ENCODE measurements at places on chromosomes 1 and 21.

DNA sequence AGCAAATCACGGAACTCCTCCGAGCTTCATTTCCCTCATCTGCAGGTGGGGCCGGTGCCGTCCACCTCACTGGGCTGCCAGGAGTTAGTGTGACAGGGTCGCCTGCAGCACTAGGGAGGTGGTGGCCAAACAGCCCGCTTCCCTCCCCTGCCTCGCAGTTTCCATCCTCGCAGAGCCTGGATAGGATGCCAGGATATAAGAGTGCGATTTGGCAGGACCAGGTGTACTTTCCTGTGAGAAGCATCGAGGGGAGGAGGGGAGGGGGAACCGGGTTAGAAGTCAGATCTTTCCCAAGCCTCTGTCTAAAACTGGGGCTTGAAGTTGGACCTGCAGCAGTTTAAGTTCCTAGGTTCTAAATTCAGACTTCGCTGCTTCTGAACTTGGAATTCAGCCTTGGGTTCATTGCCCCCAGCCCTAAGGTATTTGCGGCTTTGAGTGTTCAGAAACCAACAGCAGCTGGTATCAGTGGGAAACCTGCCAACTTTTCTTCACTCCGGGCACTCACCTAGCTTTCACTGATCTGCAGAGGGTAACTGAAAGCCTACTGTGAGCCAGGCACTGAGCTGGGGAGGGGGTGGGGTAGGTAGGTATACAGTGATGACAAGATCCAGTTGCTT is 1.7 kb upstream of the JUN start:
- DNase-seq: peak; percentile 30

- no peak for DNase-seq
Measured at GRCh38 chr1:222631611-222632208, 13.8 kb downstream of the MIA3 start.

DNA sequence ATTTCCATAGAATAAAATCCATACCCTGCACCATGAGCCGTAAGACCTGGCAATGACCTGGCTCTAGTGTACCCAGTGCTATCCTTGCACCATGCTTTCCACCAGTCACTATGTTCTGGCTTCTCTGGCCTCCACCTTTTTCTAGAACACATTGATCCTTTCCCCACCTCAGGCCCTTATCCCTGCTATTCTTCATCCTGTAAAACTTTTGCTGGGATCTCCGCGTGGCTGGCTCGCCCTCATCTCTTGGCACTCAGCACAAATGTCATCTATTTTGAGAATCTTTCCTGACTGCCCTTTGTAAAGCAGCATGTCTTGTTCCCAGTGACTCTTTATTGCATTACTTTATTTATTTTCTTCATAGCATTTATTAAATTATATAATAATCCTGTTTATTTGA is 169.8 kb upstream of the B3GALT2 start:
- no peak for DNase-seq

- no peak for DNase-seq
Measured at GRCh38 chr1:20446796-20447195, 39.2 kb downstream of the CAMK2N1 start.

- peak; percentile 83 for DNase-seq
Measured at GRCh38 chr1:1033009-1033587, 13.2 kb downstream of the AGRN start.

GRCh38 chr1:237873487-237874211 is 17.1 kb downstream of the ZP4 start:
- no peak for DNase-seq

DNA sequence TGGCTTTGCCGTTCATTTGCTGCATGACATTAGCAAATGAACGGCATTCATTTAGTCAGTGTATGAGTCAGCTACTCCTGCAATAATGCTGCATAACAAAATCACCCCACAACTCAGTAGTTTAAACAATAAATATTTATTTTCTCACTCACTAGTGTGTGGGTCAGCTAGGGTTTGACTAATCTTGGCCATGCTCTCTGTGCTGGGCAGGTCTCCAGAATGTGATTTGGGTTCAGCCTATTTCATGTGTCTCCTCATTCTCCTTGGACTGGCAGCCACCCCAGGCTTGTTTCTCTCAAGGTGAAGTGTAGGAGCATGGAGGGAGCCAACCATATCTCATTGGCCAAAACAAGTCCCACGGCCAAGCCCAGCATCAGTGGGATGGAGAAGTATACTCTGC is 104.3 kb downstream of the LACTBL1 start:
- DNase-seq: no peak
